Ovary (tissue), 10 donors: ENCODE measurements at places on chromosomes 2 and 18. TPM values are rescaled to one million over a fixed set of nuclear protein-coding genes. Genes with fewer than 3 reads are reported as not detected.

DNA sequence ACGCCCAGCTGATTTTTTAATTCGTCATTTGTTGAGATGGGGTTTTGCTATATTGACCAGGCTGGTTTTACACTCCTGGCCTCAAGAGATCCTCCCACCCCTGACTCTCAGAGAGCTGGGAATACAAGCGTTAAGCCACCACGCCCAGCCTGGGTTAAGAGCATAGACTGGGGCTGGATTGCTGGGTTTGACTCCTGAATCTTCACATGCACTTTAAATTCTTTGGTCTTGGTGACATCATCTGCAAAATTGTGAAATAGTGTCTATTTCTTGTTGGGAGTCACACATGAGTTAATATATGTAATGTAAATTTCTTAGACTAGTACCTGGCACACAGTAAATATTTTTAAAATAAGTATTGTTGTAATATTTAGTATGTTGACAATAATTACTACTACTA is 257.4 kb downstream of the DOK6 start:
- no peaks in the 10 kb centered on the region for H3K36me3 ChIP-seq
- no peak overlapping the region for H3K4me3 ChIP-seq
- no peak for DNase-seq

DNA sequence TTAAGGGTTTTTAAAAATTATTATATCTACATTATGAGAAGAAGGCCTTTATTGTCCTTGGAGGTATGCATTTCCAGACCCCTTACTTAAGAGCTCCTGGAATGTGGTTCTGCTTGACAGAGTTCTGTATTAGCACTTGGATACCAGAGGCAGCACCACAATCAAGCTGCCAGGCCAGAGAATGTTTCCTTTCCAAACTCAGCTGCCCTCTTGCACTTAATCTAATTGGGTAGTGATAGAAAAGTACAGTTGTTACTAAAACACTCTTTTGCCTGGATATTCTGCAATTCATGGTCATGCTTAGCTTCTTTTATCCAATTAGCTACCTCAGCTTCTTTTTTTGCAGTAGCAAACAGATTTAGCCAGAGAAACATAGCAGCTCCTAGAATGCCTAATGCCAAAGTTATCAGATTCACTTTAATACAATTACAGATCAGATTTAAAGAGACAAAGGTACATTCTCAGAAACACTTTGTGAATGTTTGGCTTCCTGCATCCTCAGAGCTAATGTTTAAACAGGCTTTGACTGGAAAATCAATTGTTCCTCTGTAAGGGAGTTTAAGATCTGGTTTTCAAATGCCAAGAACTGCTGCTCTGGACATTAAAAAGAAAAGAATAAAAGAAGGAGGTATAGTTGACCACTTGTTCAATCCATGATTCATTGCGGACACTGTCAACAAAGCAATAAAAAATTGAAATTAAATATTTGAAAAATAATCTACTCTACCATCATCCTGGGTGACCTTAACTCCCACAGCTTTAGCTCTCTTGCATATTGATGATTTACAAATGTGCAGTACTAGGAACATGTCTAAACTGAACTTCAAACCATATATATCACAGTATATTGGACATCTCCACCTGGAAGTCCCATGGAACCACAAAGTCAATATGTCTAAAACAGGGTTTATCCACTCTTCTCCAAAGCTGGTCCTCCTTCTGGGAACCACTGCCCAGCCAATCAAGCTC is 12.8 kb downstream of the NOSTRIN start:
- no peak overlapping the region for H3K27ac ChIP-seq
- no peak for DNase-seq
- H3K27me3 ChIP-seq, result no peaks in the 10 kb centered on the region
- no peaks in the 10 kb centered on the region for H3K36me3 ChIP-seq
- H3K4me3 ChIP-seq, result no peak overlapping the region

GRCh38 chr2:61282104-61282590 is 120.2 kb downstream of the C2orf74 start:
- no peak for DNase-seq
- H3K27ac ChIP-seq, result no peak overlapping the region
- no peaks in the 10 kb centered on the region for H3K36me3 ChIP-seq
- H3K4me3 ChIP-seq, result no peak overlapping the region
- H3K27me3 ChIP-seq, result no peaks in the 10 kb centered on the region

DNA sequence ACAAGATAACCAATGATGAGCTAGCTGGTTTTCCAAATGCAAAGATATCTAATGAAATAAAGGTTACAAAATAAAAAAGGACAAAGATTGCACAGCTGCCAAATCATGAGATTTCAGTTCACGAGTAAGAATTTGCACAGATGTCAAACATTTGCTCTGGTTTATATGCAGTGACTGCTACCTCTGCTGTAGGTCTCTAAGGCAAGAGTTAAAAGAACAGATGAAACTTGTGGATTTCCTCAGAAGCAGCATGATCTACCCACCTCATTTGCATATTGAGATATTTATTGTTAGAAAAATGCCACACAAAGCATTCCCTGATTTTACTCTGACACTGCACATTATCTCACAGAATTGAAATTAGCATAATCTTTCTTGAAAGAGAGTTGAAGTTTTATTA is 763.2 kb upstream of the ZEB2 start:
- no peaks in the 10 kb centered on the region for H3K36me3 ChIP-seq
- no peak overlapping the region for H3K4me3 ChIP-seq
- H3K27ac ChIP-seq, result no peak overlapping the region
- no peaks in the 10 kb centered on the region for H3K27me3 ChIP-seq
- no peak for DNase-seq

GRCh38 chr2:172489681-172490080 is 62.3 kb downstream of the ITGA6 start:
- no peak overlapping the region for H3K4me3 ChIP-seq
- H3K4me1 ChIP-seq, result no peaks in the 10 kb centered on the region
- H3K27me3 ChIP-seq, result no peaks in the 10 kb centered on the region
- H3K36me3 ChIP-seq, result no peaks in the 10 kb centered on the region

DNA sequence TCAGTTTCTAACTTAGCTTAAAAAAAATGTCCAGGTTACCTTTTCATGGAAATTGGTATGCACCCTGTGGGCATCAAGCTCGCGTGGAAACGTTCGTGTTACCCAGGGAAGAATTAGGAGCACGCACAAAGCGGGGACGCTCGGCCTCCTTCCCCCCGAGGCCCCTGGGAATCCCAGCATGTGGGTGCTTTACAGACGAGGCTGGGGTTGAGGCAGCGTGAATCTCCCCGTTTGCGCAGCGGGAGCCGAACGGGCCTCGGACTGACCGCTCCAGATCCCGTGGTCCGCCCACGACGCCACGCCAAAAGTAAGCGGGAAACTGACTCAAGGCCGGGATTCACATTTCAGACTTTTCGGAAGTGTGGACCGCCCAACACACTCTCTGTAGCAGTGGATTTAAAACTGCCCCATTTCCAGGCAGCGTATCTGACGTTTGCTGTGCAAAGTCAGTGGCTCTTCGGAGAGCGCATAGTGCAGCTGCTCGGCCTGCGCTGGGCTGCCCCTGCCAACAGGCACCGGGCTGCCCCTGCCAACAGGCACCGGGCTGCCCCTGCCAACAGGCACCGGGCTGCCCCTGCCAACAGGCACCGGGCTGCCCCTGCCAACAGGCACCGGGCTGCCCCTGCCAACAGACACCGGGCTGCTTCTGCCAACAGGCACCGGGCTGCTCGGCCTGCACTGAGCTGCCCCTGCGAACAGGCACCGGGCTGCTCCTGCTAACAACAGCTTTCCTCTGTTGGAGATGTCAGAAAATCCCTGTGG is 49.7 kb downstream of the SH3YL1 start:
- H3K4me3 ChIP-seq, result no peak overlapping the region
- no peaks in the 10 kb centered on the region for H3K27me3 ChIP-seq
- H3K4me1 ChIP-seq, result no peaks in the 10 kb centered on the region
- H3K27ac ChIP-seq, result no peak overlapping the region
- H3K36me3 ChIP-seq, result no peaks in the 10 kb centered on the region

DNA sequence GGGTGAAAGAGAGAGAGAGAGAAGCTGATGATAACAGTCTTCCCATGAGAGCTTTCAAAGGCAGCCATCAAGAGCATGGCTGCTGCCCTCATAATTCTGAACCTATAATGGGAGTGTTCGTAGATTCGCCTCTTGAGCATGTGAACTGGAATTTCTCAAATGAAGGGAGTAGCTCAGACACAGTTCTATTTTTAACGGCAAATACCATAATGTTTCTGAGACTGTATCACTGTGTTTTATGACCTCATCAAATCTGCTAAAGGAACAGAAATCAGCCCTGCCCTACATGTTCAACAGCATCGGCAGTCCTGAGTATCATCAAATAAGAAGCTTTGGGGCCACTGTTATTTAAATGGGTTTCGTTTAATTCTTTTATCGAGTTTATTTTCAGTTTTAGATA is 645.6 kb downstream of the GALR1 start:
- H3K27ac ChIP-seq, result no peak overlapping the region
- no peaks in the 10 kb centered on the region for H3K36me3 ChIP-seq
- no peaks in the 10 kb centered on the region for H3K27me3 ChIP-seq
- no peak overlapping the region for H3K4me3 ChIP-seq
- DNase-seq, result no peak
- peaks cover 7% of the 10 kb centered on the region for H3K4me1 ChIP-seq

DNA sequence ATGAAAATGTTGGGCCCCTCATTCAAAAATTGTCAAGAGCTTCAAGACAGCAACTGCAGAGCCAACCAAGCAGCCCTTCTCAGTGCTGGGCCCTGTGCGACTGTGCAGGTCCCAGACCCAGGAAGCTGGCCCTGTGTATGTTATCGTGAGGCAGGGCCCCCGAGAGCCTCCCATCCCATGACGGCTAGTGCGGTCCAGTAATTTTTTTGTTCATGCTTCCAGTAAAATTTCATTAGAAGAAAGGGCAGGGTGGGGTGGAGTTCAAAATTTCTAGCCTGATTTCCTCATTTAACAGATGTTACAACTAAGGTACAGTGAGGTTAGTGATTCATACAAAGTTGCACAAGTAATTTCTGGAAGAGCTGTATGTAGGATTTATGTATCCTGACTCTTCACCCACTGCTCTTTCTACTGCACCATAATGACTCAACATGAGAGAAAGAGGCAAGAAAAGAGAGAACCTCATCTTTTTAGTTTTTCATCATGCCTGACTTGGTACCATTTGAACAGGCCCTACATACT is 105.5 kb downstream of the ZEB2 start:
- DNase-seq, result no peak
- no peaks in the 10 kb centered on the region for H3K36me3 ChIP-seq
- H3K27ac ChIP-seq, result no peak overlapping the region
- peaks cover 5% of the 10 kb centered on the region for H3K4me1 ChIP-seq
- H3K27me3 ChIP-seq, result no peaks in the 10 kb centered on the region

- H3K27me3 ChIP-seq, result no peaks in the 10 kb centered on the region
- H3K27ac ChIP-seq, result peak overlapping the region; percentile 13
- H3K4me3 ChIP-seq, result no peak overlapping the region
- H3K36me3 ChIP-seq, result no peaks in the 10 kb centered on the region
Observed at GRCh38 chr18:63302220-63302619, 17.3 kb downstream of the BCL2 start.

DNA sequence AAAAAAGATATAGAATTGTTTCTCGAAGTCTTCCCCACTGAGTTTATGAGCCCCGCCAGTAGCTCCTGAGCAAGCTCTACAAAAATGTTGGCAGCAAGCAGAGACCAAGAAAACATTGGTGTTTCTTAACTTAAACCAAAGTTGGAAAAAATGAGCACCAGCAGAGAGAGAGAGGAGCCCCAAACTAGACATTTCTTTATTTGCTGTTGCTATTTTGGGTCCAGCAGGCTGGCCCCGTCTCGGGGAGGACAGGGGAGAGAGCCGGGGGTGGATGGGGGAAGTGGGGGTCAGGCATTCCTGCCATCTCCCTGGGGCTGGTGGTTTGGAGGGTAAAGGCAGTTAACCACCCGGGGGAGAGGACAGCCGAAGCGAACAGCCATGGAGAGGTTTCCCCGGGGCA is 113.0 kb downstream of the DYSF start:
- no peaks in the 10 kb centered on the region for H3K36me3 ChIP-seq
- no peaks in the 10 kb centered on the region for H3K4me1 ChIP-seq
- H3K27me3 ChIP-seq, result no peaks in the 10 kb centered on the region
- no peak for DNase-seq
- no peak overlapping the region for H3K27ac ChIP-seq

GRCh38 chr18:22455425-22456115 is 37.9 kb upstream of the CTAGE1 start:
- H3K36me3 ChIP-seq, result no peaks in the 10 kb centered on the region
- H3K4me1 ChIP-seq, result no peaks in the 10 kb centered on the region
- no peak for DNase-seq
- no peak overlapping the region for H3K27ac ChIP-seq
- no peak overlapping the region for H3K4me3 ChIP-seq

DNA sequence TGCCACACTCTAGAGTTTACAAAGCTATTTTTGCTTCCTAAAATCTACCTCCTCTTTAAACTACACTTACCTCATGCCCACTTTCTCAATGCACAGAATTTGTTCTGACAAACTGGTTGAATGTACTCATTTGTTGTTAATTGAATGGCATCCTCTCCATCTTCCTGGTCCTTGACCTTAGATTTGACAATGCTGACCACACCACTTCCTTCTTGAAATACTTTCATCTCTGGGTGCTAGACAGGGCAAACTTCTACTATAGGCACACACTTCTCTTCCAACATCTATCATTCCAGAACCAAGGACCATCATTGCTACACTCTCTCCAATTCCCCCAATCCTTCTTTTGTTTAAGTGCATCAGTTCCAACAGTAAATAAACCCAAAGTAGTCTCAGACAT is 22.3 kb downstream of the ARL5A start:
- H3K27me3 ChIP-seq, result no peaks in the 10 kb centered on the region
- H3K27ac ChIP-seq, result no peak overlapping the region
- no peaks in the 10 kb centered on the region for H3K36me3 ChIP-seq
- no peak for DNase-seq
- H3K4me3 ChIP-seq, result no peak overlapping the region

DNA sequence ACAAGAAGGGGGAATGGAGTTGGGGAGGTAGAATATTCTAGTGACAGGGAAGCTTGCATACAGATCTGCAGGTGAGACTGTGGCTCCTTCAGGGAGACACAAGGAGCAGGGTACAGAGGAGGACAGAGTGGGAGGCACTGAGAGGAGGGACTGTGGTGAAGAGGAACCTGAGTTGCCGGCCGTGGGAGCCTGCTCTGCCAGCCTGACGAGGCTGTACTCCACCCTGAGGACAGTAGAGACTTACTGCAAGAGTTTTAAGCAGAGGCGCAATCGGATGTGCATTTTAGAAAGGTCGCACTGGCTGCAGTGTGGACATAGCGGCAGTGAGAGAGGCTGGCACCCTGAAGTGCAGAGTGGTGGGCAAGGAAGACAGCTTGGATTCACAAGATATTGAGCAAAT is 185.8 kb downstream of the GFPT1 start:
- H3K4me3 ChIP-seq, result no peak overlapping the region
- no peaks in the 10 kb centered on the region for H3K36me3 ChIP-seq
- H3K4me1 ChIP-seq, result peaks cover 41% of the 10 kb centered on the region
- H3K27me3 ChIP-seq, result no peaks in the 10 kb centered on the region
- no peak for DNase-seq

- no peaks in the 10 kb centered on the region for H3K4me1 ChIP-seq
- H3K27ac ChIP-seq, result no peak overlapping the region
- DNase-seq, result no peak
- H3K4me3 ChIP-seq, result no peak overlapping the region
- H3K36me3 ChIP-seq, result no peaks in the 10 kb centered on the region
- no peaks in the 10 kb centered on the region for H3K27me3 ChIP-seq
Observed at GRCh38 chr2:65199891-65200290, 27.7 kb upstream of the ACTR2 start.

- H3K27me3 ChIP-seq, result no peaks in the 10 kb centered on the region
- H3K36me3 ChIP-seq, result no peaks in the 10 kb centered on the region
- no peak overlapping the region for H3K4me3 ChIP-seq
- H3K27ac ChIP-seq, result no peak overlapping the region
- H3K4me1 ChIP-seq, result peaks cover 3% of the 10 kb centered on the region
Observed at GRCh38 chr2:21288299-21288698, 164.5 kb downstream of the TDRD15 start.

The INHBB gene
- polyA plus RNA-seq, result 4.8 TPM

The PSMA8 gene
- 0.17 TPM for polyA plus RNA-seq

The LANCL1 gene
- polyA plus RNA-seq, result 21.6 TPM

The IL1R2 gene
- 1.1 TPM for polyA plus RNA-seq

The IL36RN gene
- polyA plus RNA-seq, result not detected
